Nephron progenitor cell (in vitro differentiated cells): ENCODE measurements at places on chromosomes 4 and X.

GRCh38 chrX:1274786-1275185 lies 6.2 kb downstream of the CSF2RA start:
- no peak for DNase-seq

GRCh38 chr4:89067417-89067816 lies 10.4 kb upstream of the FAM13A start:
- DNase-seq = no peak

- DNase-seq = no peak
Observed at GRCh38 chrX:97860226-97860625, 976.5 kb downstream of the RPA4 start.

- DNase-seq = no peak
Observed at GRCh38 chr4:185782523-185782922, 29.5 kb downstream of the SORBS2 start.

DNA sequence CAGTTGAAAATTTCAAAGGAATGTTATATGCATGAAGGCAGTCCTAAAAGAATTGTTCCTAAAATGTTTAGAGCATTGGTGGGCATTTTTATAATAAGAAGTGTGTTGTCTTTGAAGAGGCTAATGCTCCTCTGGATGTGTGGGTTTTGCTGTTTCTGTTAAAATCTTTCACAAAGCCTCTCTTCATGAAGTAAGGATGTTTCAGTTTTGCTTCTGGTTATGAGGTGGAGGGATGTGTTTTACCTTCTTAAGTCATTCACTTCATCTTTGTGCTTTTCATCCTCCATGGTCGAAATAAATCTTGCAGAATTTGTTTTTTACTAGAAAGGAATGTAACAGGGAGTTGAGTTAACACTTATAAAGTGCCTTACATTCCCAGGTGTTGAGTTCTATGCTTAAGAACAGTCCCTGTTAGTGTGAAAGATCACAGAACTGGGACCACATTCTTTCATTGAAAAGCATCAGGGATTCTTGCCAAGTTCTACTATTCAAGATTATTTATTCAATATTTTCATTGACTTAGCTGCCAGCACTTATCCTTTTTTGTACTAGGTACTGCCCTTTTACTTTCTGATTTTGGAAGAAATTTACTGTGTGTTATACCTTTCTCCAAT lies 21.1 kb downstream of the FHIP1A start:
- DNase-seq = no peak

DNA sequence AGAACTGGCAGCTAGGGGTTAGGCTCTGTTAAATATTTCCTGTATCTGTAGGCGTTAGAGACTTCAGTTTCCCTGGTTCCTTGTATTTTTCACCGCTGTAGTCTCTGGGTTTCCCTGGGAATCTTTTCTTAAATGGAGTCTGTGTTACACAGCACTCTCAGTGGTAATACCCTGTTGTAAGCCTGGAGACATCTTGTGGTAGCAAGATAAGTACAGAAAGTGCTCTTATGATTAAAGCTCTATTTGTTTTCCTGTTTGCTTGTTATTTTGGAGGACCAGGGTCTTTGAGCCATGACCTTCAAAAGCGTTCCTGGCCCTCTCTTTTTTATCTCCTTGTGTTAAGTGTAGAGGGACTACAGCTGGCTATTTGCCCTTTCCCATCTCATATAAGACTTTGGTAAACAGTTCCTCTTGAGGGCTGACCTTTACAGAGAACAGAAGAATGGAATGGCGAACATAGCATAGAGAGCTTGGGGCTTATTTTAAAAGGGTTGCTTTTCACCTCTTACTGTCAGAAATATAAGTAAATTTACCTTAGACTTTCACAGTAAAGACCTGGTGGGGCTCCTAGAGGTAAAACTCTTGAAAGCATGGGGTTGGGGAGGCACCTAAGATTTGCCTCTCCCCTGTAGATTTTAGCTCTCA lies 782.5 kb downstream of the FAT4 start:
- no peak for DNase-seq

DNA sequence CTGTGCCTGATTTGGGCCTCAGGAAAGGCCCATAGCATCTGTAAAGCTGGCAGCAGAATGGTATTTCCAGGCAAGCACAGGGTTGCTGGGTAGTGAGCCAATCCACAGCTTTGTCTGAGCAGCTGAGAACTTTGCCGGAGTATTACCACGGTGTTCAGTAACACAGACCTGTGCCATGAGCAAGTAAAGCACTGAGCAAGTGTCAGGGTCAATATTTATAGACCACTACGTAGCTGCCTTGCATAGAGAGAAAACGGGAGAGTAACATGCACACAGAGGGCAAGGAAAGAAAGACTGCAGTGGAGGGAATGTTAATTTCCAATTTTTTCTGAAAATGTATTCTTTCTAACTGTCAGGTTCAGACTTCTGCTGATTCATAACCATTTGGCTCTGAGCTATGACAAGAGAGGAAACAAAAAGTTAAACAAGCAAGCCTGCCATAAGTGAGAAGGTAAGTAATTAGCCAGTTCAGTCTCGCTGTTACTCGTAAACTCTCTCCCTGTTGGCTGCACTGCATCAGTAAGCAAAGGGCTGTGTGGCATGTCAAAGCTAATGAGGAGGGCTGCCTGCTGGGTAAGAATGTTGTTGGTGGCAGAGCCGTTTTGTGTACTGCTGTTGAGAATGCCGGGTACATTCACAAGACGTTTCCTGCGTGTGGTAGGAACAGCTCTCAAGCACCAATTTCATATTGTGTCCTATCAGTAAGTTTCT lies 238.1 kb downstream of the BMPR1B start:
- DNase-seq = peak; percentile 26

DNA sequence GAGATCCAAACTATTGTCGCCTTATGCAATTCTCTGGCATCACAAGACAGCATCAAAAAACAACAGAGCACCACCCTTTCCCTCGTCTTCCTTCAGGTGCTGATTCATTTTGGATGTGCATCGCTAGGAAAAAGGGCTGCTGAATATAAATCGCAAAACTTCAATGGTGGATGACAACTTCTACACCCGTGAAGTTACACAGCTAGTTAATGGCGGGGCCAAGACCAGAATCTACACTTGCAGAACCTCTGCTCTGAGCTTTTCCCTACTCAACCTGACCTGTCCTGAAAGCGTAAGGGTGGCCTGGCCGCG lies 674 bp downstream of the GNPDA2 start:
- DNase-seq = no peak

DNA sequence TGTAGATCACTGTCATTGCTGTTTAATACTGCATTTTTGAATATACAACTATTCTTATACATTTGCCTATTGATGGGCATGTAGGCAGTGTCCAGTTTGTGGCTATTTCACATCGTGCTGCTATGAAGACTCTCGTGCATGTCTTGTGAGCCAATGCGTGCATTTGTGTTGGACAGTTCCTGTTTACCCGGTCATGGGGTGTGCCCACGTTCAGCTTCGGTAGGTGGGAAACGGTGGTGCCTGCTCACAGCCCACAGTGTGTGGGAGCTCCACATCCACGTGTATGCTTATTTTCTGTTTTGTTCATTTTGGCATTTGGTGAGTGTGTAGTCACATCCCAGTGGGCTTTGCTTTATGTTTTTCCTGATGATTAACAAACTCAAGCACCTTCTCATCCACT lies 19.7 kb upstream of the RNF212 start:
- DNase-seq = no peak

GRCh38 chr4:141220271-141220670 lies 424 bp upstream of the ZNF330 start:
- DNase-seq = no peak

DNA sequence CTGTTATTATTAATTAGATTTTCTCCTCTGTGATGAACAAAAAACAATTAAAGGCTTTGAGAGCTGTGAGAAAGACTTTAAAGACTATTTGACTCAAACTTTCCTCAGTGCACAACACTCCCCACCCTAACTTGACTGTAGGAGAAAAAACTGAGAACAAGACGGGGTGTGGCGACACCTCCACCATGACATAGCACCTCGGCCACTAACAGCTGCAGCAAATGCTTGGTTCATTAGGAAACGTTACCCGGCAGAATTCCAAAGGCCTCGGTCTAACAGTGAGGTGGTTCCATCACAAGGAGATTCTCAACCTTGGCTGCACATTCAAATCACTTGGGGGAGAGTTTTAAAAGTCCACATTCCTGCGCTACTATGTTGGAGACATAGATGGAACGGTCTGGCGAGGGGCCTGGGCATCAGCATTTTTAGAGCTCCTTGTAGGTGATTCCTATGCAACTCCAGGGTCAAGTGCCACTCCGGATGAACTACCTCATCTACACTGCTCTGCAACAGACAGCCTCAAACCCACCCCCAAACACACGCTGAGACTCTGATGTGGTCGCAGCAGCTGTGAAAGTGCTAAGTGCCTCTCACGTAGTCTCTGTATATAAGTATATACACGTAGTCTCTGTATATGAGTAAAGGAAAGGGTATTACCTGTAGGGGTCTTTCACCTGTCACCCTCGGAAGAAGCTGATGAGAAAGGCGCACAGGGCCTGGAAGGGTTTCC lies 1.0 kb downstream of the FGFBP2 start:
- no peak for DNase-seq

DNA sequence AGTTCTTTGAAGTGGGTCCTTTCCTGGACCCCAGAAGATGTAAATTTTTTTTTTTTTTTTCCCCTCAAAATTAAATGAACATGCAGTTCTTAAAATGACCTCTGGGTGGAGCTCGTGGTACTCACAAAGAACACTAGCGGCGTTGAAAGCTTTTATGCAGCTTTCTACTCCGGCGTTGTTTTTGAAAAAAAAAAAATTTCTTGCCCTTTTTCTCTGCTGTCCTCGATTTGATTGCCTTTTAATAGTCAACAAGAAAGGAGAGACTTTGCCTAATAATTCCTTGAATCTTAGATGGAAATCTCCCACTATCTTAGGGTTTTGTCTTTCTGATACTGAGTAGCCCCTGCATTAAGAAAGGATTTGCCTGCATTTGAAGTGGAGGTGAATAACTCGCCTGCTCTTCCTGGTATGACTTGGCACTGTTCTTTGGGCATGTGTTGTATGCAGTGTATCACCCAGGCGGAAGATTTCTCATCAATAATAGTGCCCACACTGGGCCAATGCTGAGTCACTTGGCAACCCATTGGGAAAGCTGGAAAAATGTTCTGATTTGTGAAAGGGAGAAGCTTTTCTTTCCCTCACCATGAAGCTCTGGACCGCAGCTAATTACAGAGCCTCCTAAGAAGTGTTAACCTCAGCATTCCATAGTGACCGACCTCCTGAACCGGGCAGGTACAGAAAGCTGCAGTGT lies 104.0 kb downstream of the PHEX start:
- peak; percentile 38 for DNase-seq

GRCh38 chrX:2712890-2713840 lies 22.1 kb downstream of the CD99 start:
- DNase-seq = no peak

DNA sequence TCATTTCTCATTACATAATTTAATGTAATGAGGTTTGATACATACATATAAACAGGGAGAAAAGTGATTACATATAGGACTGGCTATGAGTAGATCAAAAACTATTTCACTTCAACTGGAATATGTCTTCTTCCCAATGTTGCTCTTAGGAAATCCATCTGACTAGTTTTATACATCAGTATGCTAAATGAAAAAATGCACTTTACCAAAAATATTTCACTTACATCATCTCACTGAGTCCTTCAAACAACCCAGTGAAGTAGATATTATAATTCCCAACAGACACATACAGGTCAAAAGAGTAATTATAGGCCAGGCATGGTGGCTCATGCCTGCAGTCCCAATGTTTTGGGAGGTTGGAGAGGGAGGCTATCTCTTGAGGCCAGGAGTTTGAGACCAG lies 215.9 kb downstream of the MID1 start:
- DNase-seq = no peak

GRCh38 chr4:185276036-185276435 lies 66.6 kb downstream of the SNX25 start:
- DNase-seq = no peak

- no peak for DNase-seq
Observed at GRCh38 chr4:8321771-8322170, 52.2 kb downstream of the HTRA3 start.

- DNase-seq = peak; percentile 35
Observed at GRCh38 chrX:135477576-135477975, 42.9 kb upstream of the INTS6L start.

GRCh38 chrX:2397229-2398063 lies 103.3 kb downstream of the DHRSX start:
- DNase-seq = no peak

DNA sequence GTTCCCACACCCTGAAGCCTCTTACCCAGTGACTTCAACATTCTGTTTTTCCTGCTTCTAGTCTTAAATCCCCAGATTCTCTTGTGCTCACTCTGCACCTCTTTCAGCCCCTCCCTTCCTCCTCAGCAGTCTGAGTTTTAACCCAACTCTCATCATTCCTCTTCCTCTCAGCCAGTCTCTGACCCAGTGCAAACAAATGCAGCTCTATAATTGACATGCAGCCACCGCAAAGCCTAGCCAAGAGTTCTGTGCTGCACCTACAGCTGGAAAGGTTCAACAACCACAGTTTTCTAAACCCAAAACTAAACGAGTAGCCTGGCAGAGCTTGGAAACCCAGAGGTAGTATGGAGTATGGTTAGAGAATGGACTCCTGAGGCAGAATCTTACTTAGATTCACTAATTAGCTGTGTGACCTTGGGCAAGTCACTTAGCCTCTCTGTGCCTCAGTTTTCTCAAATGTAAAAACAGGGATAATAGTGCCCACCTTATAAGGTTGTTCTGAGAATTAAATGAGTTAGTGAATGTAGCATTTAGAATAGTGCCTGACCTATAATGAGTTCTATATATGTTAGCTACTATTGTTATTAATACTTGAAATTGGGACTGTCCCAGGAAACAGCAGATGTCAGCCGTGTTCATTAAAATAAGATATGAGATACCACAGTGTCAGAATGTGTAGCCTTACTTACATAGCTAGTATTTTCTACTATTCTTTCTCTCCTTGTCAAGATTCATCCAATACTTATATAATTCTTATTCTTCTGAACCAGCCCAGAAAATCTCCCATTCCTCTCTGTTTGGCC lies 3.5 kb downstream of the TMEM154 start:
- no peak for DNase-seq

DNA sequence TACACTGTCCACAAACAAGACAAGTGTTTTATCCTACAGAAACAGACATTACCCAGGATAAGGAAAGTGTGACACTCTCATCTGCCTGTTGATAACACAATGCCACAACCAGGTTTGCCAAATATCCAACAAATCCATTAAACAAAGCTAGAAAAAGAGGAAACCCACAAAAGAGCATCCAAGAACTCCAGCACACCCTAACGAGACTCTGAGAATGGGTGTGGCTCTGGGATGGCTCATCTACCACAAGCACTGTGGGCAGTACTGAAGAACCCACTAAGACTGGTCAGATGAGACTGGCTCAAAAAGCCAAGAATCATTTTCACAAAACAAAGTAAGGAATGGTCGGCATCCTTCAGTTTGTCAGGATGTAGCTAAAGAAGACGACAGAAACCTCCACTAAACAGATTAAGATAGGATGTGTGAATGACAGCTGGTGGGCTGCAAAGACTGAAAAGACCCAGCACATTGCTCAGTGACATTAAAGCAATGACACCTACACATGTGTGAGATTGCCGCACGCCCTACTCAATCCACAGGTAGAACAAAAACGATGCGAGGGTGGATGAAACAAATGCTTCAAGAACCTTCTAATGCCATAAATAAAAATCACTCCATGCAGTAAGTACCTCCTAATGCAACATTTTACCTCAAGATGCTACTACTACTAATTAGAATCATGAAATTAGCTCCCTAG lies 14.7 kb downstream of the ATP8A1 start:
- no peak for DNase-seq

- DNase-seq = no peak
Observed at GRCh38 chrX:54785901-54786300, 12.2 kb downstream of the ITIH6 start.
